Right cardiac atrium (tissue), 5 donors: ENCODE measurements at places on chromosomes 7 and 10. TPM values are rescaled to one million over a fixed set of nuclear protein-coding genes. Genes with fewer than 3 reads are reported as not detected.

DNA sequence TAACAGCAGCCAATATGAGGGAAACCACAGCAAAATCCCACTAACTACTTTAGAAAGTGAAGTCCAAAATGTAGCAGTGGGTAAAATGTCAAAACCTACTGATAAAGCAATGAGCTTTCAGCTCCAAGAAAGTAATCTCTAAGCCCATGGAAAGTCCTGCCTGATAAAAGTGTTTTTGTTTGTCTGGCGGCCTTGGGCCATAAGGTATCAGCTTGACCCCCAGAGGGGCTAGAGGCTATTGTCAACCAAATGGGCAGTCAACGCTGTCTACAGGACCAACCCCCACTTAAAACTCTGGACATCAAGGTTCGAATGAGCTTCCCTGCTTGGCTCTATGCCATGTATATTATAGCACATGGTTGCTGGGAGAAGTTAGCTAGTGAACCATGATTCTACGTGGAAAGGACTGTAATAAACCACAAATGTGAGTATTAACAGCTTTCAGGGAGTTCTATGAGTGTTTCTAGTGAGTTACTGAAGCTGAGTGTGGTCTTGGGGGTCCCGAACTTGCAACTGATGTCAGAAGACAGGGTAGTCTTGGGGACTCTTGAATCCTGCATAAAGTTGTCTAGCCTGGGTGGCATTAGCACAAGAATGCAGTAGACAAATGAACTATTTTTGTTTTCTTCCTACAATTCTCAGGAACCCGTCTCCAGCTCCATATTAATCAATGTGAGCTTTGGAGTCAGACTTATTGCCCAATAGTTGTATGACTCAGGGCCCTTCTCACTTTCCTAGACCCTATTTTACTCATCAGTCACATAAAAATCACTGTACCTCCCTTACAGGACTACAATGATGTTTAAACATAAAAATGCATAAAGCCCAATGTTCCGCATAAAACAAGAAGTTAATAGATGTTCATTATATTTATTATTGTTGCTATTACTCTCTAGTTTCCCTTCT, 164.9 kb downstream of the DGKI start:
- DNase-seq, result no peak

DNA sequence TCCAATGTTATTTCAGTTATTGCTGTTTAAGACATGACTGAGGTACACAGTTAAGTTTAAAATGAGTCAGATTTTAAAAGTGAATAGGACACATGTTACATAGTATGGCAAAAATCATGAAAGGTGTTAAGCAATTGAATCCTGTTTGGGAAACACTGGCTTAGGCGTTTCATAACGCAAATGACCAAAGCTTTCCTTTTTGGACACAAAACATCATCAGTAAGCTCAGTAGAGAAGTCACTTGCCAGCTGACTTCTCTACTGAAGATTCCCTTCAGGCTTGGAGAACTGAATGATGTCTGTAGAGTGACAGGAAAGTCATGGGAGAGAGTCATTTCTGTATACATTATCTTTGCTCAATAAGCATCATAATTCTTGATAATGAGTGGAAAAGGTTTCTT, 64.4 kb upstream of the RSBN1L start:
- no peak for DNase-seq

DNA sequence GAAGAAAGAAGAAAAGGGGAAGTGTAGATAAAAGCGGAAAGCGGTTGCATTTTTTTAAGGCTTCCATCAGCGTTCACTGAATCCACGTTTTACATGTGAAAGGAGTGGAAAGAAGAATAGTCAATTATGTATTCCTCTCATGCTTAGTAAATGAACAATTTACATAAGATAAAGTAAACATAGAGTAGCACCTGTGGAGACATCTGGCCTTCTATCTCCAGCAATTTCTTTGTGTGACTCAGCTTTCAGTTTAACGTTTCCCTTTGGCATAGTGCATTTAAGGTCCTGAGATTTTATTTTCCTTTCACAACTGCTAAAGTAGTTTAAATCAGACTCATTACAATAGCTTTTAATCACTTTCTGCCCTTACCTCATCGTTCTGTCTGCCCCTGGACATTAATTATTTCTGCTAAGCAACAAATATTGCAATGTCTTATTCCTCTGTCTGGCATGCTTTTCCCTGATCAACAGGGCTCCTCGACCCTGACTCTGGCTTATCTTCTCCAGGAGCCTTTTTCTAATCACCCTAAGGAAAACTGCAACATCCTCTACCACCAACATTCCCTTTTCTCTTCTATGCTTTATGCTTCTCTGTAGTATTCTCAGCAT, 383.5 kb upstream of the VWC2 start:
- DNase-seq, result no peak

DNA sequence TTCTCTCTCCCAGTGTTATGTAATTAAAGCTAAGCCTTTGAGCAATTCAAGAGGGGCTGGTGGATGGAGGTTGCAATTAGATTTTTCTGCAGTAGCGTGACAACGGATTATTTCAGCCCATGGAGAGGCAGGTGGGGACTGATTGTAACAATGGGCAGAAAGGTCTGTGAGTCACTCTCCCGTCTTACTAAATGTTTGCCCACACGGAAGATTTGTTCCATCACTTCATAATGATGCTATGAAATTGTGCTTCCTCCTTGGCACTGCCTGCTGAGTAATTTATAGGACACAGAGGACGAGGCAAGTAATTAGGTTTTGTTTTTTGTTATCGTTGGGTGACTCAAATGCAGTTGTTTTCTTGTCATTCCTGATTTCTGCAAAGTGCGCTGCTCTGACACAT, 594.5 kb upstream of the DPP6 start:
- DNase-seq, result no peak

- DNase-seq, result no peak
Observed at GRCh38 chr7:132213583-132213982, 362.7 kb downstream of the PLXNA4 start.

GRCh38 chr10:117134306-117135025, 3.6 kb downstream of the VAX1 start:
- peak; percentile 54 for DNase-seq

- DNase-seq, result no peak
Observed at GRCh38 chr10:111177379-111177778, 100.5 kb downstream of the ADRA2A start.

DNA sequence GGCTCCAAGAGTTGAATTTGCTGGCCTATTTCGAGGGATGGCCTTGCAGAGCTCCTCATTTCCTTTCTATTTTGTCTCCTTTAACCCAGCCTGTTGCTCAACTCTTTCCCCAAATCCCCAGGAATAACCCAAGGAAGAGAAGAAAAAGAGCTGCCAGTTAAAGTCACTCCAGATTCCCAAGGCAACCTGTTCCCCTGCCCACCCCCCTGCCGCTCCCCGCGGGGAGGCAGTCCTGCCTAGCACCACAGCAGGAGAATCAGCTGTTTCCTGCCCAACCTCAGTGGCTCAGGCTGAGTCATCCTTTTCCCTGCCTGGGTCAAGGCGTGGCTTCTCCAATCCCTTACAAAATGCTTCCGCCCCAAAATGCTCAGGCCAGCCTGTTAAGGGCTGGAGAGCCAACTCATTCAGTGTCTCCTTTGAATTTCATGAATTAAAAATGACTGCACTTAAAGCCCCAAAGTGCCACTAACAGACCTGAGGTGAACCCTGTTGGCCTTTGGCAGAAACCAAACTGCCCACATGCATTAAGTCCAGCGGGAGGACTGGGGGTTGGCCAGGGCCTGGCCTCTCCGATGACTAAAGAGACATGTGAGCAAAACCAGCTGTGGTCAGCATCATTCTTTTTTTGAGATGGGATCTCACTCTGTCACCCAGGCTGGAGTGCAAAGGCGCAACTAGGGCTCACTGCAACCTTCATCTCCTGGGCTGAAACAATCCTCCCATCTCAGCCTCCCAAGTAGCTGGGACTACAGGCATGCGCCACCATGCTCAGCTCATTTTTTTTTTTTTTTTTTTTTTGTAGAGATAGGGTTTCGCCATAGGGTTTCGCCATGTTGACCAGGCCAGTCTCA, 83.2 kb upstream of the KIF5B start:
- DNase-seq, result peak; percentile 90

DNA sequence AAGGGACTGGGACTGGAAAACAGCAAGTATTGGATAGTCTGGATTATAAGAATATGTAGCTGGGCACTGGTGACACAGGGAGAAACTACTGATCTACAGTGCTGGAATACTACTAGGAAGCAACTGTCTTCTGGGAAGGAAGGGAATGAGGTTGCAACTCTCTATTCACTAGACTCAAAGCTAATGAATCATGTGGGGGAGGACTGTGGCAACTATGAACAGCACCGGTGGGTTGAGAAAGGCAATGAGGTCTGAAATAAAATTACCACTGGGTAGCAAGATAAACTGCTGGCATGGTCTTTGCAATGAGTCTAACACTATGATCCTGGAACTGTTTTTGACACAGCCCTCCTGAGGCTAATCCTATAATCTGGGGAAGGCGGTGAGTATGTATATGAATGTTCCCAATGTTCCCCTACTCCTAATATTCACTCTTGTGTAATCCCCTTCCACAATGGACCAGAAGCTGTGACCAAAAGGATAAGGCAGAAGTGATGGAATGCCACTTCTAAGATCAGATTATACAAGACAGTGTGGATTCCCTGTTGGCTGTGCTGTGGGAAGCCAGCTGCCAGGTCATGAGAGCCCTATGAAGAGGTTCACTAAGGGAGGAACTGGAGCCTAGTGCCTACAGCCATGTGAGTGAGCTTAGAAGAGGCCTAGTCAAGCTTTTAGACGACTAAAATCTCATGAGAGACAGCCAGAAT, 101.3 kb upstream of the DNAJB12 start:
- DNase-seq, result no peak

DNA sequence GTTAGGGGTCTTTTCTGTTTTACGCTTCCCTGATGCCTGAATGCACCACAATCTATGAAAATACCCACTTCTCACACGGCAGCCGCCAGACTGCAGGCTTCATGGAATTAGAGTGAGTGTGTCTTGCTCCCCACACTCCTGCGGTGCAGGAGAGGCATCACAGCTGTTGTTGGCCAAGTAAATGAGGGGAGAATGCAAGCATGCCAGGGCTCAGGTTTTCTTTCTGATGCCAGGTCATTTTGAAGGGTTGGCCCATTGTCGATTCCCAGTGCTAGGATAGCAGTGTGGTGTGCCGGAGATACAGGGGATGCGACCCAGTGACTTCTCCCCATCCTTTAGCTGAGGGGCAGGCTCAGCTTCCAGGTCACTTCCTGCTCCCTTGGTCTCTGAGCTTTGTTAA, 16.3 kb downstream of the CXCL12 start:
- DNase-seq, result no peak

DNA sequence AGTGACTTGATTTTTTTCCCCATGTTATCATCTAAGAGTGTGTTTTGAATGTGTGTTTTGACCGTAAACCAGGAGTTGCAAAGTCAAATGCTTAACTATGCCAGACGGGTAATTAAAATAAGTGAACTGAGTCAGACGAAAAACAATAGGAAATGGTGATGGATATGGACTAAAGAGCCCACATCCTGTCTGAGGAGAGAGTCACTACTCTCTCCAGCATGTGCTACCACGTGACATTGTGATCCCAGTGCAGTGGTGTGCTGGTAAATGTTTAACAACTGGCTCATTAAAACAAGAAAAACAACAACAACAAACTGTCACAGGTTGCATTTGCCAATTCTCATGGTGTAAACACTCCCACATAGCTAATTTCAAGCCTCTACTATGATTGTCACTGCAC, 164.3 kb downstream of the SUGCT start:
- no peak for DNase-seq

GRCh38 chr7:46933596-46933995, 648.3 kb downstream of the TNS3 start:
- DNase-seq, result no peak

- peak; percentile 88 for DNase-seq
Observed at GRCh38 chr7:5396999-5397663, 26.5 kb downstream of the TNRC18 start.

GRCh38 chr10:63173468-63174232, 40.5 kb downstream of the NRBF2 start:
- DNase-seq, result no peak

GRCh38 chr10:104376784-104377300, 23.2 kb downstream of the CFAP58 start:
- no peak for DNase-seq

DNA sequence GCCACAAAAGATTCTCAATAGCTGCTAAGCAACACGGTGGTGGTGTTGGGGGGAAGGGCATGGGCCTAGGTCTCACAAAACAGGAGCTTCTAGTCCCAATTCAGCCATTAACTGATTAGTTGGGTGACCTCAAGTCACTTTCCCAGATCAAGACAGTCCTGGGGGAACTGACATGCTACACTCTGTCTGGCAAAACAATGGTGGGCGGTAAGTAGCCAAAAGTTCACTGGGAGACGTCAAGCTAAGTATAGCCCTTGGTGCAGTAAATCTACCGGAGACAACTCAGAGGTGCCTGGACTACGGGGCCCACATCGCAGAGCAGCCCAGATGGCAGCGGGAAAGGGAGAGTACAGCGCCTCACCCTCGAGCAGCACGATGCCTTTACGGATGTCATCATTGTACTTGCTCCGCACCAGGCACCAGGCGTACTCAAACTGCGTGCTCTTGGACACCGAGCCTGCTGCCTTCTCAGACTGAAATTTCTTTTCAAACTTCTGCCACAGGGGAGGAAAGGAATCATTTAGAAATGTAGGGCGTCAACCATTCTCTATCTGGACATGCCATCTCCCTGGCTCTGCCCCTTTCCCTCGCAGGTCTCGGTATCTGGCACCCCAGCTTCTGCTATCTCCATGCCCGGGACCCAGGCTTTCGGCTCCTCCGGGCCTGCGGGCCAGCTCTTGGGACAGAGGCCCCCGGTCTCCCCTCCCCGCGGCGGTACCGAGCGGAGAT, 1.1 kb downstream of the FIS1 start:
- peak; percentile 31 for DNase-seq

GRCh38 chr10:127017541-127018297, 112.5 kb downstream of the DOCK1 start:
- DNase-seq, result no peak

GRCh38 chr10:48213047-48213446, 61.4 kb downstream of the FRMPD2 start:
- DNase-seq, result no peak

GRCh38 chr10:127919418-127920271, 12.7 kb downstream of the PTPRE start:
- no peak for DNase-seq

GRCh38 chr10:75585294-75585693, 153.9 kb downstream of the LRMDA start:
- DNase-seq, result no peak

SLC26A3 gene
- not detected for total RNA-seq

NPC1L1 gene
- total RNA-seq, result 0.08 TPM

SPDYE6 gene
- total RNA-seq, result not detected

NKX2-3 gene
- total RNA-seq, result not detected

HOXA5 gene
- total RNA-seq, result 0.17 TPM
